ENCODE measurements at places on chromosomes 4 and X.

- no peak for DNase-seq
Observed at GRCh38 chr4:102817021-102817605, 10.2 kb downstream of the UBE2D3 start.

DNA sequence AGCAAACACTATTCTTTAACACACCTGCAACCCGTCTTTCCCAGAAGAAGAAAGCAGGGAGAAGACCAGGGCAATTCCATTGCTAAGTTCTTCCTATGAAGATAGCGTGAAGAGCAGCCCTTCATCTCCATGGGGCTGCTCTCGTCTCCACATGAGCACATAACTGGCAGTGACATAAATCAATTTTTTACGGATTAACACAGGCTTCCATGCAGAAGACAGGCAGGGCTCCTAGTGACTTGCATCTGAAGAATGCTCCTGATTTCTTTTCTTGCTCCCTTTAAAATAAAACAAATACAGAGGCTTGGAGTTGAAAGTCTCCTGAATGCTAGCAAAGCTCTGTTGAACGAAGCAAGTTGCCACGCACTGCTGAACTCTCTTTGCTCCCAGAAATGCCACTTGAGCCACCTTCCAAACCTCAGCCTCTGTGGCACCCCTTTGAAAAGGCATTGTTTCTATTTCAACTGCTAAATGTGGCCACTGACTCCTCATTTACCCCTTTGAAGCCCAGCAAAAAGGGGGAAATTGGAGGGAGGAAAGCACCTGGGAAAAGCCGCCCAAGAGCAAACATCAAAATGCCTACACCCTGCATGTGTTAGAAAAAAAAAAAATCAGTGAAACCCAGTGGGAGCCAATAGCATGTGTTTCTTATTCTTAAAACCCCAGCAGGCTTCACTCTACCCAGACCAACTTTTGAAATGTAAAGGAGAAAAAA, 383.7 kb downstream of the IDS start:
- DNase-seq: no peak

DNA sequence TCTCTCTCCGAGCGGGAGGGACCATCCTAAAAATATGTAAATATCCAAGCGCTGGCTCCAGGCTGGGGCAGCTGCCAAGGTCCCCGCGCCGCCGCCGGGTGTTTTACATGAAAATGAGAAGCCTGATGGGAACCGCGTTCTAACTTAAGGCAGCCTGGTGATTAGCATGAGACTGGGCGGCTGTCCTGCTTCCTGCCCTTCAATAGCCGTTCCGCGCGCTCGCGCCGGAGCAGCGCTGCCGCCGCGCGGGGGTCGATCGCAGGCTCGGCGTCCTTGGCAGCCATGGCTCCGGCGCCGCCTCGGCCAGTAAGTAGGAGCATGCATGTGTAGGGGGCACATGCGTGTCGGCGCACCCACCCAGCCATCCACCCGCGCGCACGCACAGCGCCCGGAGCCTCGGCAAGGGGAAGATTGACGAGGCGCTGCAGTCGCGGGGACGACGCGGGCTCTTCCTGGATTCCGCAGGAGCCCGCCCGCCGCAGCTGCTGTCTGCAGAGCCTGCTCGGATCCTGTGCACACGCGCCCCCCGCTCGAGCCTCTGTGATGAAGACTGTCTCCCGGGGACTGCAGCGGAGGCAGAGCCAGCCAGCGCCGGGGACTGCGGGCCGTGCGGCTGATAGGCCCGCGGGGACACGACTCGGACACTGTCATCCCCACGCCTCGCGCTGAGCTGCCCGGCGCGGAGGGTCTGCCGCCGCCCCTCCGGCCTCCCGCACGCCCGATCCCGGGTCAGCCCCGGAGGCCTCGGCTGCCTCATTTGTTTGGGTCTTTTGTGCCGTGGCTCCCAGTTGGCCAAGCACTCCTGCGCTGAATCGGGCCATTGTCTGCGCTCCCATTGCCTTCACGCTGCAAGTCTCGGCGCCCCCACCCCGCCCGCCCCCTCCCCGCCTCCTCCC, 734 bp downstream of the STOX2 start:
- no peak for DNase-seq

DNA sequence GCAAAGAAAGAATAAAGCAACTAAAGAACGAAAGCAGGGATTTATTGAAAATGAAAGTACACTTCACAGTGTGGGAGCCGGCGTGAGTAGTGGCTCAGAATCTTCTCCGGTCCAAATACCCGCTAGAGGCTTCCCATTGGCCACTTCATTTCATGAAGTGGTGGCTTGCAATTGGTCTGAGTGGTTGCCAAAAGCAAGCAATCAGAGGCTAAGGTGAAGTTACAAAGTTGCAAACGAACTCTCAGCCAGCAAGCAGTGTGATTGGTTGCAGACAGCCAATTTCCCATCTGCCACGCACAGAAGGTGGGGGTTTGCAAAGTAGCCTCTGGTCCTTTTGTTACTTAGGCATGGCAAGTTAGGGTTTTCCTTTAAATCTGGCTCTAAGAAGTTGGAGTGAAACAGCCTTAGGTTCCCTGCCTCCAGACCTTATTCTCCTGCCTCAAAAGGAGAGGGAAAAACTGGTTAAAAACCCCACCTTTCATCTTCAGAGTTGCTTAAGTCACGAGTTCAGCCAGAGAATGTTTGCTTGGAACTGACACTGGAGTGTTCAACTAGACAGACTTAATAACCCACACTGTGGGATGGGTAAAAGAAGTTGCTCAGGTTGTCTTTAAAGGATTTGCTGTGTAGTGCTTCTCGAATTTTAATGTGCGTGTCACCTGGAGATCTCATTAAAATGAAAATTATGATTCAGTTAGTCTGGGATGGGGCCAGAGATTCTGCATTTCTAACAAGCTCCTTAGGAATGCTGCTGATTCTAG, 6.9 kb upstream of the CLOCK start:
- DNase-seq: no peak

- no peak for DNase-seq
Observed at GRCh38 chr4:25970226-25970675, 56.2 kb downstream of the SMIM20 start.

- no peak for DNase-seq
Observed at GRCh38 chr4:21380861-21381260, 567.7 kb downstream of the KCNIP4 start.

- no peak for DNase-seq
Observed at GRCh38 chrX:40199704-40200103, 101.9 kb upstream of the BCOR start.

GRCh38 chr4:74308215-74308614, at the start of gene EPGN:
Gene EPGN (plus strand): TSS chr4:74308470. CDS start chr4:74308534, 64 bp downstream.
- DNase-seq: no peak

GRCh38 chrX:68794461-68794860, 34.4 kb upstream of the EFNB1 start:
- no peak for DNase-seq

DNA sequence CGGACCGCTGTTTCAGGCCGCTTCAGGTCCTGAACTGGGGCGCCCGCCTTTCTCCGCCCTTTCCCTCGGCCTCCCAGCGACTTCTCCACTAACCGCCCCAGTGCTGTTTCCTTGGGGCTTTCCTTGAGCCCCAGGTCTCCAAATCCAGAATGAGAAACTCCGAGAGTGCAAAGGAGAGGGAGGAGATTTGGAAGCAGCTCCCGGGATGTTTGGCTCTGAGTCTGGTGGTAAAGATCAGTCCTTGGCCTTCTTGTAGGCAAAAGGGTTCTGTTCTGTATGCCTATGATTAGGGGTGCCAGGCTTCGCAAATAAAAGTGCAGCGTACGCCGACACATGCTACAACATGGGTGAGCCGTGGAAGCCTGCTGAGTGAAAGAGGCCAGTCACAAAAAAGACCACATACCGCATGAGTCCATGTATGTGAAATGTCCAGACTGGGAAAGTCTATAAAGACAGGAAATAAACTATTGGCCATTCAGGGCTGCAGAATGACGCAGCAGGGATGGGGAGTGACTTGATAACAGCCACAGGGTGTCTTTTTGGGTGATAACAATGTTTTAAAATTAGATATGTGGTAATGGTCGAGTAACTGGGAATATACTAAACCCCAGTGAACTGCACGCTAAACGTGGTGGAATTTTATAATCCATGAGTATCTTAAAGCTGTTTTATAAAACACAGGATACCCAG, 99.8 kb downstream of the TRAPPC11 start:
- no peak for DNase-seq

GRCh38 chrX:24145303-24146186, 4.0 kb upstream of the ZFX start:
- no peak for DNase-seq

DNA sequence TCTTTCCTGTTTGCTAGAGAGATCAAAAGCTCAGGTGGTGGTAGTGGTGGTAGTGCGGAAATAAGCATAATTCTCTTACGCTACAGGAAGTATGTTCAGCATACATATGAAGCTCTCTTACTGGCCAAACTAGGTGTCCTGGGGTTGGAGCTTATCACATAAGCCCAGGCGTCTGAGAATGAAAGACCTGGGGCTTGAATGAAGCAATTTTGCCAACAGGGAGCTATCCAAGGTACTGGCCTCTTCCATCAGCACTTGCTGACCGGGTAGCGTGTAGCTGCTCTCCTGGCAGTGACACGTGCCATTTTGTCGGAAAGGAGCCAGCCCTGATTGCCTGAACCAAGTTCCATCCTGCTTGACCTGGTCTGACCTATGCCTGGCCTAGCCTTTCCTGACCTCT, 65.9 kb upstream of the HPF1 start:
- DNase-seq: no peak

DNA sequence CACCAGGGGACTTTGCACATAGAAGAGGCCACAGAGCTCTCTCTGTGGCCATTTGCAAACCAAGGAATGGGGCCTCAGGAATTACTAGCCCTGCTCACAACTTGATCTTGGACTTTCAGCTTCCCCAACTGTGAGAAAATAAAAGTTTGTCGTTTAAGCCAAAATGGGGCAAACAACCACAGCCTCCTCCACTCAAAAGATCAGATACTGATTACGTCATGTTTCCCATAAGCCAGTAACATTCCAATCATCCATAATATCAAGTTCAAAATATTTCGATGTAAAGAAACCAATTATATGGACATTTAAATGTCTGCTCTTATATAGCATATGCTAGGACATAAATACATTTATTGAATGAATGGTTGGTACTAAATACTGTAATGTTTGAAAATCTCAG, 307.5 kb upstream of the HAND2 start:
- no peak for DNase-seq

DNA sequence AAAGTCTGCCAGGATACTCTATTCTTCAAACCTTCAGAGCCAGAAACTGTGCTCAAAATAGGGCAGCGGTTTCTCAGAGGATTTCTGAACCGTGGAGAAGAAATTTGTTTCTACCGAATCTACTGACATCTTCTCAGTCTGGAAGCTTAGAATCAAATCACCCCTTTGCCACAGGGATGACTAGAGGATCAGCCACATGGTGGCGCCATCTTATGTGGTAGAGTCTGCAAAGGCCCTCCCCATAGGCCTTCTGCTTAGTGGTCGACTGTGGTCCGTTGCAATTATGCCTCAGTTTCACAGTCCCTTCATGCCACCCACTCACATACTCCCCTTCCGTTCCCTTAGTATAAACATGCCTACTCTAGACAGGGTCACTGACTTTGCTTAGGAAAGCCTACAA, 680.7 kb upstream of the SPANXN1 start:
- DNase-seq: no peak

GRCh38 chr4:186932196-186932595, 208.5 kb upstream of the FAT1 start:
- no peak for DNase-seq

GRCh38 chr4:8144359-8144758, 14.3 kb downstream of the ABLIM2 start:
- DNase-seq: no peak
